ENCODE measurements at places on chromosomes 4 and X. TPM values are rescaled to one million over a fixed set of nuclear protein-coding genes. Genes with fewer than 3 reads are reported as not detected.
A peak's percentile ranks its signal among the peaks of the same experiment; 100 is the strongest.

- no peak for DNase-seq
These were observed 76.1 kb upstream of the SH3RF1 start for GRCh38 chr4:169346840-169347239.

SOWAHB gene
- total RNA-seq = not detected

- DNase-seq = no peak
These were observed 317.2 kb downstream of the DHX15 start for GRCh38 chr4:24266951-24267722.

CT45A10 gene
- total RNA-seq = not detected

GRCh38 chr4:94416335-94416734 lies 35.4 kb upstream of the PDLIM5 start:
- DNase-seq = no peak

DNA sequence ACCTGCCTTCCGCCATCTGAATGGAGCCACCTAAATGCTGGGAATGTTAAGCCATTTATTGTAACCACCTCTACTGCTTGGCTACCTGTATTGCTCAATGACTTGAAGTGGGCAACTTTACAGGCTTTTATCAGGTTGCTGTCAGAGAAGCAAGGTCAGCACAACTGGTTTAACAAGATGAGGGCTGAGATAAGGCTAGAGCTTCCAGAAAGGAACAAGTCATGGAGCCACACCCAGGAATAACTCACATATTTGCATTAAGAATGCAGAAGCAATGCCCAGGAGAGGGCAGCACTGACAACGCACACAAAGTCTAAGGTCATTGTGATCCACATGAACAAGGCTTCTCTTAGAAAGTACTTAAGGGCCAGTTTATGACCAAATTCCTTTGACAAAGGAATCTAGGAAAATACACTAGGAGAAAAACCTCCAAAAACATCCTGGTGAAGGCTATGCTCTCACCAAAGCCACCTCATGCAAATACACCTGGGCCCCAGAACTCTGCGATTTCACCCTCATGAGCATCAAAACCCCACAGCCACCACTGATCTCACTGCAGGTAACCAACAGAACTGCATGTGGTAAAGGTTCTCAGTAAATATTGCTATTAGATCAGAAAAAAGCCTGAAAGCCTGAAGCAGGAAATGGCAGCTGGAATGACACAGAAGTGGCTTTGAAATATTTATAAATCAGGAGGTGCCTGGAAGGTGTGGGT lies 15.0 kb upstream of the STS start:
- peak; percentile 40 for DNase-seq

GRCh38 chr4:181853881-181854511 lies 389.2 kb upstream of the TENM3 start:
- DNase-seq = no peak

- DNase-seq = no peak
These were observed 39.9 kb downstream of the DCX start for GRCh38 chrX:111372086-111372485.

- no peak for DNase-seq
These were observed 514.7 kb upstream of the SPANXN1 start for GRCh38 chrX:144732588-144732987.

DNA sequence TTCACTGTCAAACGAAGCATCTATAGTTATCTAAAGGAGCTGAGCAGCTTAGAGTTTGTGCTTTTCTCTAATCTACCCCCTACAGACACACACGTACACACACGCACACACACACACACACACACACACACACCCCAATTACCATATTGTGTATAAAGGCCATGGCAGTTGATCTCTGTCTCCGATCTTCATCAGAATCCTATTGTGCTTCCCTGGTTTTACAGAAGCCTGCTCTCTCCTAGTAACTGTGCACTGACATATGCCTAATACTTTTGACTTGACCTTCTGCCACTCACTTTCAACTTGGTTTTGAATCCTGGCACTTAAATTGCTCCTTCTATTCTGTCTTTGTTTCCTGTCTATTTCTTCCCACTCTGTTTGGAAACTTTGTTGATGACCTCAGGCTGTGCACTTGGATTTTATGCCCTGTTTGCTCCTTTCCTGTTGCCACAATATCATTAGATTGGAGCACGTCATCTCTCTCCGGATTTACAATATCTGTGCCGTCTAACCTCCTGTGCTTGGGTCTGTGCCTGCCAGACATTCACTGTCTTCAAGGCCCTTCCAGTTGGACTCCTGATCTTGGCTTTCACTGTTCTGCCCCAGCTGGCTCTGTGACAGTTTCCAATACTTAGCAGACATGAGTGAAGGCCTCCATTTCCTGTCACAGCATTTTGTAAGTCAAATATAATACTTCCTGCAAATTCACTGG lies 928.1 kb downstream of the FAT4 start:
- DNase-seq = no peak

IL21 gene
- total RNA-seq = 0.20 TPM

GRCh38 chrX:65644621-65645289 lies 22.7 kb upstream of the MSN start:
- no peak for DNase-seq

DNA sequence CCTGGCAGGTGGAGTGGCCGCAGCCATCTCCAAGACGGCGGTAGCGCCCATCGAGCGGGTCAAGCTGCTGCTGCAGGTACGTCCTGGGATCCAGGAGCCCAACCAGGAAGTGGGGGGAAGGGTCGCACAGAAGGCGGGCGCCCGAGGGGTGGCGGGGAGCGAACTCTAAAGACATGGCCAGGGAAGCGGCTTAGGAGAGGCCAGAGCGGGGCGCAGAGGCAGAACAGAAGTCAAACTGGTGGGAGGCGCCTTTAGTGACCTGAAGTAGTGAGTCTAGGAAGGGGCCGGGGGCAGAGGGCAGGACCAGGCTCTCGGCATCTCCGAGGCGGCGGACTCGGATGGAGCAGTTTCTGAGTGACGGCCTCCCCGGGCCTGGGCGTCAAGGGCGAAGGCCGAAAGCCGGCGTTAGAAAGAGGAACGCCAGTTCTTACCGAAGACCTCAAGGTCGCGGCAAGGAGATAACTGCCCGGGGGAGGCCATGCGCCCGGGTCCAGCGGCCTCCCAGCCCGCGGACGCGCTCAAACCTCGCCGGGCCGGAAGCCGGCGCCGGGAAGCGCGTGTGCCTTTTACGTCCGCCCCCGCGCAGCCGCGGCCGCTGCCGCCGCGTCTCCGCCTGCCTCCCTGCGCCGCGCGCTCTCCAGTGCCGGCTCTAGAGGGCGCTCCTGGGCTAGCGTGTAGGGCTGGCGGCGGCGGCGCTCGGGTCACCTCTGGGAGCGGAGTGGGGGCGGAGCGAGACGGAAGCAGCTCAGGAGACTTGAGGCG lies 488 bp downstream of the SLC25A5 start:
- peak; percentile 81 for DNase-seq

ITIH6 gene
- total RNA-seq = not detected

GYPE gene
- total RNA-seq = not detected
